CD4-positive, CD25-positive, alpha-beta regulatory T cell (primary cell): ENCODE measurements at places on chromosomes 7 and 10.

GRCh38 chr10:44832595-44833390, 78.3 kb upstream of the TMEM72 start:
- H3K36me3 ChIP-seq = no peaks in the 10 kb centered on the region
- H3K27me3 ChIP-seq = no peaks in the 10 kb centered on the region
- H3K4me3 ChIP-seq = no peak overlapping the region
- H3K4me1 ChIP-seq = no peaks in the 10 kb centered on the region
- no peak overlapping the region for H3K27ac ChIP-seq

DNA sequence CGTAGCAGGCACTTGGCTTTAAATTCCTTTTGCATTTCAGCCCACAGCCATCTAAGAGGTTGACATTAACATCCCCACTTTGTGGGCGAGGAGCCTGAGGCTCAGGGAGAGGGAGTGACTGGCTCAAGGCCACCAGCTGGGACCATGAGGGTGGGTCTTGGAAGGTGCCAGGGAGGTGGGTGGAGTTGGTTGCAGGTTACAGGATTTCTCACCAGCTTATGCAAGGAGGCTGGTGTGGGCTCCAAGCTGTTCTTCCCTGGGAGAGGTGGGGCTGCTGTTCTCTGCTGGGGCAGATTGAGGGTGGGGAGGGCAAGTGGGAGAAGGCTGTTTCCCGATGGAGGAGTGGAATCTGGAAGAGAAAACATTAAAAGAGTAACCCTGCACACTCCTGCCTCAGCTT, 14.1 kb upstream of the C10orf95 start:
- H3K4me3 ChIP-seq = no peak overlapping the region
- H3K27ac ChIP-seq = no peak overlapping the region
- no peaks in the 10 kb centered on the region for H3K36me3 ChIP-seq
- H3K4me1 ChIP-seq = peaks cover 15% of the 10 kb centered on the region
- H3K27me3 ChIP-seq = no peaks in the 10 kb centered on the region

- no peak overlapping the region for H3K27ac ChIP-seq
- DNase-seq = no peak
- H3K4me3 ChIP-seq = no peak overlapping the region
- no peaks in the 10 kb centered on the region for H3K4me1 ChIP-seq
- no peaks in the 10 kb centered on the region for H3K27me3 ChIP-seq
These were observed 438.9 kb downstream of the RPS24 start for GRCh38 chr10:78472551-78472890.

GRCh38 chr7:73341877-73342276, 13.9 kb downstream of the FKBP6 start:
- no peaks in the 10 kb centered on the region for H3K36me3 ChIP-seq
- no peaks in the 10 kb centered on the region for H3K27me3 ChIP-seq
- H3K4me3 ChIP-seq = no peak overlapping the region
- no peaks in the 10 kb centered on the region for H3K4me1 ChIP-seq
- DNase-seq = no peak

DNA sequence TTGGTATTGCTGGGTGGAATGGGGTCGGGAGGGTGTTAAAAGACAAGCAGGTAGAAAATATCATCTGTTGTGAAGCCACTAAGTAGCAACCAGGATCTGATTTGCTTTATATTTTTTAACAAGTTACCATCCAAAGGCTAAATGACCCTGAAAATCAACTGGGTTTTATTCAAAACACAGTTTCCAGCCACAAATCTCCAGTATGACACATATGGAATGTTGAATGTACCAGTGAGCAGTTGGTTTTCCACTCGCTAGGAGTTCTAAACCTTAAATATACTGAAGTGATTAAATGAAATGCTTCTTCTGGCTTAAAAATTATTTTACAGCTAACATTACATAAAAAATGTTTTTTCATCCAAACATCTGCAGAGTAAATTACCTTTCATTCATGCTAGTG, 112.5 kb downstream of the PDE1C start:
- H3K36me3 ChIP-seq = no peaks in the 10 kb centered on the region
- no peak overlapping the region for H3K4me3 ChIP-seq
- no peak overlapping the region for H3K27ac ChIP-seq
- DNase-seq = no peak
- no peaks in the 10 kb centered on the region for H3K4me1 ChIP-seq

GRCh38 chr10:18185621-18186020, 45.4 kb downstream of the CACNB2 start:
- no peaks in the 10 kb centered on the region for H3K36me3 ChIP-seq
- no peaks in the 10 kb centered on the region for H3K27me3 ChIP-seq
- H3K4me1 ChIP-seq = no peaks in the 10 kb centered on the region
- DNase-seq = no peak
- no peak overlapping the region for H3K27ac ChIP-seq
- no peak overlapping the region for H3K4me3 ChIP-seq

DNA sequence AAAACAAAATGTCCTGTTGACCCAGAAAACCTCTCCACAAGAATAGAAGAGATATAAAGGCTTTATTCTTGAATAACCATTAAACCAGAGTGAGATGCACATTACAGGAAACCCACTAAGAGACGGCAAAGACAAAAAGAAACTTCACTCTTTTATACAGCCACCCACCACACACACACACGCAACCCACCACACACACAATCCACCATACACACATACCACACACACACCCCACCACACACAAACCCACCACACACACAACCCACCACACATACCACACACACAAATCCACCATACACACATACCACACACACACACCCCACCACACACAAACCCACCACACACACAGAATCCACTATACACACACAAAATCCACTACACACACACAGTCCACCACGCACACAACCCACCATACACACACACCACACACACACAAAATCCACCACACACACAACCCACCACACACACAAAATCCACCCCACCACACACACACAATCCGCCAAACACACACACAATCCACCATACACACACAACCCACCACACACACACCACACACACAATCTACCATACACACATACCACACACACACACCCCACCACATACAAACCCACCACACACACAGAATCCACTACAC, 9.5 kb upstream of the REPIN1 start:
- H3K27me3 ChIP-seq = no peaks in the 10 kb centered on the region
- H3K36me3 ChIP-seq = no peaks in the 10 kb centered on the region
- no peak for DNase-seq
- H3K27ac ChIP-seq = no peak overlapping the region

- H3K27me3 ChIP-seq = no peaks in the 10 kb centered on the region
- no peak for DNase-seq
- H3K36me3 ChIP-seq = no peaks in the 10 kb centered on the region
- no peak overlapping the region for H3K4me3 ChIP-seq
- no peaks in the 10 kb centered on the region for H3K4me1 ChIP-seq
- H3K27ac ChIP-seq = no peak overlapping the region
These were observed 52.3 kb upstream of the TOMM7 start for GRCh38 chr7:22874904-22875303.

- DNase-seq = no peak
- H3K27me3 ChIP-seq = no peaks in the 10 kb centered on the region
- H3K4me1 ChIP-seq = peaks cover 4% of the 10 kb centered on the region
- peaks cover 64% of the 10 kb centered on the region for H3K36me3 ChIP-seq
- no peak overlapping the region for H3K4me3 ChIP-seq
These were observed 7.8 kb downstream of the AP5Z1 start for GRCh38 chr7:4783292-4783652.

- no peak for DNase-seq
- no peaks in the 10 kb centered on the region for H3K27me3 ChIP-seq
- no peaks in the 10 kb centered on the region for H3K36me3 ChIP-seq
- no peak overlapping the region for H3K27ac ChIP-seq
These were observed 1105.7 kb downstream of the XPNPEP1 start for GRCh38 chr10:108817584-108817983.

DNA sequence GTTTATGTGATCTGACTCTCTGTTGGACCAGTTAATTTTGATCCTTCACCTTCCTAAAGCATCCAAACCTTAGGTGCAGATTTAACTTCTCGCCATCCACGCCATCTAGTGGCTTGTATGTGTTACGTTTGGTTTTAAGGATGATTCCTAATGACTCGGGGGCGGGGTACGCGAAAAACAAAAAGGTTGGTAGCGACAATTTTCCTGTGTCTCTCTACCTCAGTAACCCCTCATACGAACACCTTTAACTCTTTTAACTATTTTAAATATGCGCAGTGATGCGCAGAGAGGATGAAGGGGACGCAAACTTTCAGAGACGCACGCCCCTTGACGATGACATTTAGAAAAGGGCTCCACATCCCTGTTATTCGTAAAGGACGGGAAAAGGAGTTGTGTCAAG, 714 bp upstream of the KCND2 start:
- no peaks in the 10 kb centered on the region for H3K4me1 ChIP-seq
- no peaks in the 10 kb centered on the region for H3K27me3 ChIP-seq
- DNase-seq = peak; percentile 6

GRCh38 chr10:56505555-56505954, 144.5 kb upstream of the ZWINT start:
- H3K4me3 ChIP-seq = no peak overlapping the region
- no peak overlapping the region for H3K27ac ChIP-seq
- H3K4me1 ChIP-seq = no peaks in the 10 kb centered on the region
- no peaks in the 10 kb centered on the region for H3K27me3 ChIP-seq
- no peak for DNase-seq

GRCh38 chr7:89554209-89554608, 600.1 kb upstream of the STEAP1 start:
- H3K4me3 ChIP-seq = no peak overlapping the region
- DNase-seq = no peak
- H3K27me3 ChIP-seq = no peaks in the 10 kb centered on the region
- H3K36me3 ChIP-seq = no peaks in the 10 kb centered on the region
- H3K4me1 ChIP-seq = no peaks in the 10 kb centered on the region
- H3K27ac ChIP-seq = no peak overlapping the region

- H3K4me3 ChIP-seq = no peak overlapping the region
- no peaks in the 10 kb centered on the region for H3K4me1 ChIP-seq
- DNase-seq = no peak
- no peaks in the 10 kb centered on the region for H3K27me3 ChIP-seq
- no peak overlapping the region for H3K27ac ChIP-seq
These were observed 139.3 kb upstream of the KLF6 start for GRCh38 chr10:3924344-3924743.

DNA sequence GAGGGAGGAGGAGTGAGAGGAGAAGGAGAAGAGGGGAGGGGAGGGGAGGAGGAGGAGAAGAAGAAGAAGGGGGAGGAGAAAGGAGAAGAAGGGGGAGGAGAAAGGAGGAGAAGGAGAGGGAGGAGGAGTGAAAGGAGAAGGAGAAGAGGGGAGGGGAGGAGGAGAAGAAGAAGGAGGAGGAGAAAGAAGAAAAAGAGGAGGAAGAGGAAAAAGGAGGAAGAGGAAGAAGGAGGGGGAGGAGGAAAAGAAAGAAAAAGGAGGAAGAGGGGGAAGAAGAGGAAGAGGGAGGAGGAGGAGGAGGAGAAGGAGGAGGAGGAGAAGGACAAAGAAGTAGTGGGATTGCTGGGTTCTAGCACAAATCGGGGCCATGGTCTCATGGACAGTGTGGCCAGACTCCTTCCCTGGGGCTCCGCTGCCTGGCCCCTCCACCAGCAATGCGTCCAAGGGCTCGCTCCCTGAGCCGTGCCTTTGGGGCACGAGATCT, 4.2 kb upstream of the MAFK start:
- H3K27ac ChIP-seq = no peak overlapping the region
- peaks cover 5% of the 10 kb centered on the region for H3K27me3 ChIP-seq
- peaks cover 6% of the 10 kb centered on the region for H3K4me1 ChIP-seq
- H3K36me3 ChIP-seq = no peaks in the 10 kb centered on the region
- no peak for DNase-seq

DNA sequence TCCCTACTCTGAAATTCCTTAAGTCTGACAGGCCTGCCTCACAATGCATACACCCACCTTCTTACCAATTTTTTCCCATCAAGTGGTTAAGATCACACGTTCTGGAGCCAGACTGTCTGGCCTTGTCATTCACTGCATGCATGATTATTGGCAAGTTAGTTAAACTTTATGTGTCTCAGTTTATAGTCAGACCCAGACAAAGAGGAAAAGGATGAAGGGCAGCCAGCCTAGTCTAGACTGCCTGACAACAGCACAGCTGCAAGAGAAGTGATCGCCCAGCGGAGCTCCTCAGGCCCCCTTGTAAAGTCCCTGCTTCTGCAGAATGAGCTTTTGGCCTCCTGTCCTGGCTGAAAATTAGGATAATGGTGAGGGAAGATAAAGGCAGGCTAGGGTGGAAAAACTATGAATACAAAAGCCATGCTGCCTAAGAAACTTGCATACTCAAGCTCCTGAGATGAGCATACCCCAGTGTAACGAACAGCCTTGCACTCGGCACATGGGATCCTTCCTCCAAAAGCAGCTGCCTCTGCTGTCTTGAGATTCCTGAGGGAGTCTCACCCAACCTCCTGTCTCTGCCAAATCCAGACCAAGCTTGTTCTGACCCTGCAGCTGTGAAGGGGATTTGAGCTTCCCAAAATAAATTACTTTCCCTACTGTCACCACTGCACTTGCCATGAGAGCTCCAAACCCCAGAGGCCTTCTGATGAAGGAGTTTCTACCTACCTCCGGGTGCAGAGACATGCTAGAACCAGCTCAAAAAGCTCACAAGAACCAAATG, 26.7 kb upstream of the MRLN start:
- no peak for DNase-seq
- no peaks in the 10 kb centered on the region for H3K4me1 ChIP-seq
- no peaks in the 10 kb centered on the region for H3K36me3 ChIP-seq
- H3K27me3 ChIP-seq = no peaks in the 10 kb centered on the region
- no peak overlapping the region for H3K27ac ChIP-seq

GRCh38 chr7:45178241-45179225, 20.9 kb downstream of the RAMP3 start:
- DNase-seq = no peak
- H3K36me3 ChIP-seq = no peaks in the 10 kb centered on the region
- H3K4me1 ChIP-seq = no peaks in the 10 kb centered on the region
- H3K27ac ChIP-seq = no peak overlapping the region

- no peaks in the 10 kb centered on the region for H3K27me3 ChIP-seq
- H3K4me1 ChIP-seq = peaks cover 91% of the 10 kb centered on the region
- H3K4me3 ChIP-seq = peak overlapping the region; percentile 78
- peak overlapping the region; percentile 91 for H3K27ac ChIP-seq
- H3K36me3 ChIP-seq = peaks cover 23% of the 10 kb centered on the region
These were observed 186.4 kb downstream of the FAM107B start for GRCh38 chr10:14588084-14588937.

DNA sequence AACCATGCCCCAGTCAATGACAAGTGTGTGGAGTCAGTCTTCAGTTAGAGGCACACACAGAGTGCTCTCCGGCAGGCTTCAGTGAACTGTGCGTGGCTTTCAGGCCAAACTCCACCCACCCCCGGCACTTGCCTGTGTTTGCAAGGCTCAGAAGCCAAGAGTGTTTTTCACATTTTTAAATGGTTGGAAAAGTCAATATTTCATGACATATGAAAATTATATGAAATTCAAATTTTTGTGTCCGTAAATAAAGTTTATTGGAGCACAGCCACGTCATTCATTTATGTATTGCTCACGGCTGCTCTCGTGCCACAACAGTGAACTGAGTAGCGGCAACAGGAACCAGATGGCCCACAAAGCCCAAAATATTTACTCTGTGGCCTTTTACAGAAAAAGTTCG, 104.7 kb downstream of the SFMBT2 start:
- H3K36me3 ChIP-seq = no peaks in the 10 kb centered on the region
- H3K27ac ChIP-seq = no peak overlapping the region
- DNase-seq = no peak
- no peaks in the 10 kb centered on the region for H3K4me1 ChIP-seq
- no peaks in the 10 kb centered on the region for H3K27me3 ChIP-seq
- no peak overlapping the region for H3K4me3 ChIP-seq

GRCh38 chr7:82805527-82805960, 357.1 kb downstream of the PCLO start:
- no peaks in the 10 kb centered on the region for H3K36me3 ChIP-seq
- H3K4me3 ChIP-seq = no peak overlapping the region
- no peak for DNase-seq
- no peaks in the 10 kb centered on the region for H3K4me1 ChIP-seq
- H3K27ac ChIP-seq = no peak overlapping the region
- no peaks in the 10 kb centered on the region for H3K27me3 ChIP-seq
